ENCODE measurements at places on chromosomes 12 and 14.

DNA sequence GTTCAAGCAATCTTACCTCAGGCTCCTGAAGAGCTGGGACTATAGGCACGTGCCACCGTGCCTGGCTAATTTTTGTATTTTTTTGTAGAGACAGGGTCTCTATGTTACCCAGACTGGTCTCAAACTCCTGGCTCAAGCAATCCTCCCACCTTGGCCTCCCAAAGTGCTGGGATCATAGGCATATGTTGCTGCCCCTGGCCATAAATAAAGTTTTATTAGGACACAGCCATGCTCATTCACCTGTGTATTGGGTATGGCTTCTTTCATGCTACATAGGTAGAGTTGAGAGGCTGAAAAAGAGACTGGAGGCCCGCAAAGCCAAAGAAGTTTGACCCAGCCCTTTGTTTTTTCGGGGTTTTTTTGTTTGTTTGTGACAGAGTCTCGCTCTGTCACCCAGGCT, 61.7 kb upstream of the NCOR2 start:
- no peak for DNase-seq

DNA sequence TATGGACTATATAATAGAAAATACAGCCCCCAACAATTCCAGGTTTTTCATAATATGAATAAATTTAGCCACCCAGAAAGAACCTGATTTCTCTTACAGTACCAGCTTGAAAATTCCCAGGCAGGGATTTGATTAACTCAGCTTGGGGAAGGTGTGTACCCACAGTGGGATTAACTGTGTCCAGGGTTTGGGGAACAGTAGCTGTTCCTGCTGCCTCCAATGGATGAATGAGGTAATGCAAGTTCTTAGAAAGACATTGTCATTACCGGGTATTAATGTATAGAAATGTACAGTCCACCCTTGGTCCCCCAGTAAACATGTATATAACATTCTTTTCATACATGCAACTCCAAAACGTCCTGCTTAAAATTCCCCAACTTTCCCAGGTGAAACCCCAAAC, 115.6 kb downstream of the LRIG3 start:
- no peak for DNase-seq

- DNase-seq: no peak
Measured at GRCh38 chr12:111174251-111174960, 194.5 kb downstream of the PHETA1 start.

- DNase-seq: no peak
Measured at GRCh38 chr14:105937253-105938054, 411.1 kb downstream of the TMEM121 start.

DNA sequence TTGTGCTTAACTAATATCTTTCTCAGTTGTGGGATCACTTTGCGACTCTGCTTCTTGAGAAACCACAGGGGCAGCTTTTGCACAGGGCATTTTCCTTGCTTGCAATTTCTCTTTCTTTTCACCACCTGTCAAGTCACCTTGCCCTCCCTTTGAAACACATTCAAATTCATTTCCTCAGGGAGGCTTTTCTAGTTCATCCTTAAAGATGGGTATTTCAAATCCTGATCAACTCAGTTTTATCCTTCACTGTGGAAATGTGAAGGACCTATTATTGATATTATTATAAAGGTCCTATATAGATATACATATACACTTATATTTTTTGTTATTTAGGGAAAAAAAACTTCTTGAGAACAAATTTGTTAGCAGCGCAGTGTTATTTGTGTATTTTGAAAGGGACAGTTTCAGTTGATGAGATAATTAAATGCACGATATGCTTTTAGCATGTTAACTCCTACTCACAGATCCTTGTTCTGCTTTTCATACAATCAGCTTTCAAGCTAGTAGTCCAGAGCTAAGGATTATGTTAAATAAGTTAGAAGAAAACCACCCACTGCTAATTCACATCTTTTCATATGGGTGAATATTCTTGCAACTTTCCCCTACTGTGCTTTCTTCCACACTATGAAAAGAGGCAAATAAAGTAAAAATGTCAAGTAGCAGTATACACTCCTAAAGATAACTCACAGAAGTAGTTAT, 501.4 kb upstream of the RGS6 start:
- no peak for DNase-seq

DNA sequence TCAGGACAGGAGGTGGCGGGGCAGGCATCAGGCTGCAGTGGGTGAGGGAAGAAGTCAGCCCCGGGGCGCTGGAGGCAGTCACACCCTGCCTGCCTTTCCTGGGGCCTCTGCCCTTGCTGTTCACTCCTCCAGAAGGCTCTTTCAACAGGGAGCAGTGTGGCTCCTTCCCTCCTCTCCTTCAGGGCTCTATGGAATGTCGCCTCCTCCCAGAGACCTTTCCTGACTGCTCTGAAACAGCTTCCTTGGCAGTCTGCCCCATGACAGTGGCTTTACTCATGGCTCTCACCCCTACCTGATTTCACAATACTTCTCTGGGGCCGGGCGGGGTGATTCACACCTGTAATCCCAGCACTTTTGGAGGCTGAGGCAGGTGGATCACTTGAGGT, 7.1 kb downstream of the RHOF start:
- no peak for DNase-seq

DNA sequence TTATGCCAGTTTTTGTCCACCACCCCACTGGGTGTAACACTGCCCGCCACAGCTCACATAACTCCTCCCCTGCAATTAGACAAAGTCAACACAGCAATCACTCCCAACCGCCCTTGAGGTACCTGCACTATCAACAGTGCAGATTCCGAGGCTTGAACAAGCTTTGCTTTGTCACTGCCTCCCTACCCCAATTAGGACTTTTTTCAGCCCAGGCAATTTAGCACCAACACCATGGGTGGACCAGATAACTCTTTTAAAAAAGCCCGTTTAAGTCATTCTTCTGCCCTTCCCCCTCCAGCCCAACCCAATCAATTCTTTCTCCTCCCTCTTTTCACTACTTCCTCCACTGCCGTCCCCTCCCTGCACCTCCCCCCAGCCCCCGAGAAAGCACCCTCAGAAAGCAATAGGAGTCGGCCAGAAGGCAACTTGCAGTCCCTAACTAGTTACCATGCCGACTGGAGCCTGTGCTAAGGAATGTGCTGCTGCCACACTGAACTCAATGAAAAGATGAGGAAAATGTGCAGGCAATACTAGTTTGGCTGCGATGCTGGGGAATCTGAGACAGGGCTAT, 45.7 kb upstream of the OTX2 start:
- no peak for DNase-seq

GRCh38 chr12:65689508-65689907, 134.8 kb upstream of the HMGA2 start:
- DNase-seq: no peak

DNA sequence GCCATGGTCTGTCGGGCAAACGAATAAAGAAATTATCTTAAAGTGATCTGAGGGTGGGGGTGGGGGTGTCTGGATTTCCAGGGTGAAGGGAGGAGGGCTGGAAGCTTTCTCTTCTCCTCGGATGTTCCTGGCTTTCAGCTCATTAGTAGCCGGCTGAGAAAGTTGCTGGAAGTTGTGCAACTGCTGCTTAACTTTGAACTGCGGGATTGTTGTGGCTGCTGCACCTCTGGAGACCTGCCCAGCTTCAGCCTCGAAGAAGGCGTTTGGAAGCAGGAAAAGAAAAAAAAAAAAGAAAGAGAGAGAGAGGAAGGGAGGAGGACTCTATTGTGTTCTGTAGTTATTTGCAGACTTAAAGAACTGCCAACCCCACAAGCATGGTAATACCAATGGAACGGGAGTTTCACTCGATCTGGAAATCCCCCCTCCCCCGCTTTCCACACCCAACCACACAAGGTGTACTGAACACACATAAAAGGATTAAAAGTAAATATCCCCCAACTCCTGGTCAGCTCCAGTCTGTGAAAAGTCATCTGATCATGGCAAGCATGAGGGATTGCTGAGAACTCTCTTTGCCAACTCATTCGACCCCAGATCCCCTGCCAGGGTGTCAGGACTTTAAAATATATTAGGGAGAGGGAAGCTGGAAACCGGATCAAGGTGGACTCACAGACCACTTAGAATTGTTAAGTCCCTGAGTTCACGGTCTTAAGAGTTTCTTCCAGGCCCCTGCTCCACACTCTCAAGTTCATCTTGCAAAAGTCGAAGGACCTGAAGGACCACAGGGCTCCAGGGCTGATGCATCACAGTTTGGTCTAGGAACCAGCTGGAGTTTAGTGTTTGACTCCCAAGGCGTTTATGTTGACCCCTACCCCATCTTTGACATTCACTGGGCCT, at the start of gene RASSF9:
Gene RASSF9, minus strand, starts transcription at position 213 of the 894 bp plus-strand sequence. Its CDS starts 208 bp downstream, at position 5.
- no peak for DNase-seq

DNA sequence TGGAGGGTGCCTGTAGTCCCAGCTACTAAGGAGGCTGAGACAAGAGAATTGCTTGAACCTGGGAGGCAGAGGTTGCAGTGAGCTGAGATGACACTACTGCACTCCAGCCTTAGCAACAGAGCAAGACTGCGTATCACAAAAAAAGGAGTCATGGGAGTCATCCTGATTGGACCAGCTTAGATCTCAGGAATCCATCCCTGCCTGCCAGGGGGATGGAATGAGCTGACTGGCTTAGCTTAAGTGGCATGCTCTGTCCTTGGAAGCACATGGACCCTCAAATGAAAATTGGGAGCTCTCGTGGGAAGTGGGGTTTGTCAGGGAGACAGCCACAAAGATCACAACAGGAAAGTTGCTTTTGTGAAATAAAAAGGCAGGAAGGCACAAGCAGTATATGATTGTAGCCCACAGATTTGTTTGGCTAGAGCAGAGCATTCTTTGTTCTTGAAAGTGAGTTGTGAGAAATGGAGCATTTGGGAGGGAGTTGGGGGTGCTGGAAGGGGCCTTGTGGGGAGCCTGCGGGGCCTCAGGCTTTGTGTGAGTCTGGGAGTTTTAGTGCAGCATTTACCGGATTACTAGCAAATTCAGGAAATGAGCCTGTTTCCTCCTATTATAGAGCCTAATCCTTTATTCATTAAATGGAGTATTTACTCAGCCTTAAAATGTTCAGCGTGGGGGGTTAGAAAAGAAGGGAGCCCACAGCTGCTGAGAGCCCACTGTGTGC, 30.7 kb downstream of the DGLUCY start:
- no peak for DNase-seq

GRCh38 chr14:99777951-99778350, 15.3 kb upstream of the EML1 start:
- no peak for DNase-seq

DNA sequence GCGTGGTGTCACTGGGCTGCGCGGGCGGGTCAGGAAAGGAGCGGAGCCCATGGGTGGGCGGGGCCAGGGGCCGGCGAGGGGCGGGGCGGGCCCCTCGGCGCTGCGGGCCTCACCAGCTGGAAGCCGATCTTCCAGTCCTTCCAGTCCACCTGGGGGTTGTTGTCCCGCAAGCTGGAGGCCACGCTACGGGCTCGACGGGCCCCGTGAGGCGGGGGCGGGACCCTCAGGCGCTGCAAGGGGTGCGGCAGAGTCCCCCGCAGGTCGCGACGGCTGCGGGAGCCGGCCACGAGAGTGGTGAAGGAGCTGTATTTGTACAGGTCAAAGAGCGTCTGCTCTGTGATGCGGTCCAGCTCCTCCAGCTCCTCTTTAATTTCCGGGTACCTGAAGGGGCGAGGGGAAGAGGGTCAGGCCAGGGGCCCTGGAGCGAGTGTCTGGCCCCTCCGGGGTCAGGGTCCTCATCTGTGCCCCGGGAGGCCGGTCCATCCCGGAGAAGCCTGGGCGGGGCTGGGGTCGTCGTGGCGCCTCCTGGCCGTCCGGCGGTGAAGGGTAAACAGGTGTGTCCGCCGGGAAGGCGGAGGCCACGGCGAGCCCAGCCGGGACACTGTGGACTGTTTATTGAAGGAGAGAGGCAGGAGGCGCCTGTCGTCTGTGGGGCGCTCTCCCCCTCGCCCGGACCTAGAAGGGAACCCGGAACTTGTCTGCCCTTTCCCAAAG, 11.9 kb downstream of the SCNN1A start:
- DNase-seq: peak; percentile 63

DNA sequence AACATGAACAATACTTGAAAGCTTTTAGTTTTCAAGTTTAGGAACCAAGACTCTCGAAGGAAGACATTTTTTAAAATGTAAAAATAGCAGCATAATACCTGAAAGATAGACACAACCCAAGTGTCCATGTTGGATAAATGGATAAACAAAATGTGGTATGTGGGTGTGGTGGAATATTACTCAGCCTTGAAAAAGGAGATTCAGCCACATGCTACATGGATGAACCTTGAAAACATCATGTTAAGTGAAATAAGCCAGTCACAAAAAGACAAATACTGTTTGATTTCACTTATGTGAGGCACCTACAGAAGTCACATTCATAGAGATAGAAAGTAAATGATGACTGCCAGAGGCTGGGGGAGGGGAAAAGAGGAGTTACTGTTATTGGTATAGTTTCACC, 228.7 kb downstream of the FBXL14 start:
- no peak for DNase-seq

GRCh38 chr12:33587784-33588712, 148.4 kb upstream of the SYT10 start:
- DNase-seq: no peak

GRCh38 chr12:121124402-121125109, 8.1 kb upstream of the P2RX7 start:
- no peak for DNase-seq

DNA sequence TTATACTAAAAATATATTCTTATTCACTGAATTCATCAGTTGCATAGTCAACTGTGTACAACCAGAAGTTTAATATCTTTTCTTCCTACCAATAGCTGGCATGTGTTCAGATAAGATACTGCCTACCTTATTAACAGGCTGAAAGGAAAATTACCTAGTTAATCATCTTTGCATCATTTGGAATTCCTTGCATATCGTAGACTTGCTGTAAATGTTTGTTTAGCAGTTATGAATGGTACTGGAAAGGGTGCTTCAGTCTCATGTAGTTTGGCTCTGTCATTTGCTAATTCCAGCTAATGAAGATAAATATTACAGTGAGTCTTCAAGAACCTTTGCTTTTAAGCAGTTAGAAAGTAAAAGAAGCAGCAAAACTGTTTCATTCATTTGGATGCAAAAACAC, 84.4 kb downstream of the PPHLN1 start:
- DNase-seq: no peak

DNA sequence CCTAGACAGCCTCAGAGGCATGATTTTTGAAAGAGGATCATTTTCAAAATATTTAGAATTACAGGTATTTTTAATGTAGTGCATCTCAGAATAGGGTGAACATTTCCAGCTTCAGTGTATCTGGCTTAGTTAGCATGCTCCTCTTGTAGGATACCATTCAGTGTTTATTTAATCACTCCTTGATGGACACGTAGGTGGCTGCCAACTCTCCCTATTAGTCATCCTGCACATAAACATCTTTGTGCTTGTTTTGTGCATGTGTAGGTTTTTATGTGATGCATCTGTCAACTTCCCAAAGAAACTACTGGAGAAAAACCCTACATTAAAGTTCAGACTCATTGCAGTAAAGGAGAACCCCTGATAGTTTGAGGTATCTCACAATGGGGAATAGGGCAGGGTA, 52.5 kb upstream of the RBM19 start:
- no peak for DNase-seq

Data from stimulated activated CD4-positive, alpha-beta T cell treated with anti-CD3 and anti-CD28 coated beads, Interleukin-4, amount 100 ng/mL, for 48 hours (primary cell).